ENCODE measurements at places on chromosomes 4 and X. TPM values are rescaled to one million over a fixed set of nuclear protein-coding genes. Genes with fewer than 3 reads are reported as not detected.

Gene PAGE1
- not detected for total RNA-seq

Gene NPY1R
- total RNA-seq: 1.1 TPM

Gene CT45A2
- total RNA-seq: not detected

Gene IBSP
- total RNA-seq: 0.19 TPM

Gene FGFBP2
- not detected for total RNA-seq

Gene MAGIX
- total RNA-seq: 1.7 TPM

Gene FAT1
- total RNA-seq: 185 TPM

Gene SSX2
- total RNA-seq: not detected

Gene BMPR1B
- total RNA-seq: 0.56 TPM

Gene NXF2B
- not detected for total RNA-seq

Gene UGT2B11
- not detected for total RNA-seq

Gene CSAG2
- total RNA-seq: not detected

Gene NLRP2B
- not detected for total RNA-seq

Gene SPARCL1
- total RNA-seq: 0.56 TPM

Gene SH3RF1
- total RNA-seq: 58.1 TPM

Gene RRH
- not detected for total RNA-seq

Data from regular cardiac myocyte (primary cell).